ENCODE measurements at places on chromosomes 4 and X. TPM values are rescaled to one million over a fixed set of nuclear protein-coding genes. Genes with fewer than 3 reads are reported as not detected.
A peak's percentile ranks its signal among the peaks of the same experiment; 100 is the strongest.

DNA sequence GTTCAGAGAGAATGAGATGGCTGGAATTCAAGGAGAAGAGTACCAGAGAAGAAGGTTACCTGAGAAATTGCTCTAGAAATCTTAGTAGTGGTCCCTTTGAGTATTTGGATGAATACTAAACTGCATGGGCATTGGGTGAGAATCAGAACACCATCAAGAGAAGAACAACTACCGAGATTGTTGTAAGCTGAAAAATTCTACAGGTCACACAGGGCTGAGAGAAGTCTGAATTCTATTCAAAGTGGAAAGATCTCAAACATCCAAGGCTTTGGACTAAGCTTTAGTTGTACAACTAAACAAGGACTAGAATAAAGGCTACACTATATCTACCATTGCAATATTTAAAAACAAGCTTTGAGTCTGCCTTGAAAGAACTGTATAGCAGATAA is 40.8 kb downstream of the LRBA start:
- DNase-seq, result no peak

DNA sequence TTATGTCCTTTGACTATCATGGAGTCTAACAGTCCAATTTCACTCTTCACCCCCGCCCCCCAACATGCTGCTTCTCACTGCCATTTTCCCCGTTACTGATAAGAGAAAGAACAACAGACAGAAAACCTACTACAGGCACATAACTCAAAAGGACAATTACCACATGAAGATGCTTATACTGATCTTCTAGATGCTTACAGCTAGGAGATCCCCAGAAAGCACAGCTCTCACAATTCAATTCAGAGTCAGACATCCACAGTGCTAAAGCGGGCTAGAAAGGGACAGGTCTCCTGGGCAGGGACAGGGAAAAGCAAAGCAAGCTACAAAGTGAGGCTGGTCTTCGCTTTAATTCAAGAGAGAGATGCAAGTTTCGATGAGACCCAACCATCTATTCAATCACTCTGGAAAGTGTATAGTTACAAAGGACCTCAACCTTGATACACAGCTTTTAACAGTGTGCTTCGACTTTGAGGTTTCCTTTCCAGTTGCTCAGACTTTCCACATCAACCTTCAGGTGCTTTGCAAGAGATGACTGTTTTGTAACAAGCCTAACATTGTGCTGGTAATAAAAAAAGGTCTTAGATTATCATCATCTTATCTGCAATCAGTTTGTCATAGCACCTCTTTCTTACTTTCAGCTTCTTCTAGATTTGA is 60.9 kb downstream of the LEF1 start:
- no peak for DNase-seq

DNA sequence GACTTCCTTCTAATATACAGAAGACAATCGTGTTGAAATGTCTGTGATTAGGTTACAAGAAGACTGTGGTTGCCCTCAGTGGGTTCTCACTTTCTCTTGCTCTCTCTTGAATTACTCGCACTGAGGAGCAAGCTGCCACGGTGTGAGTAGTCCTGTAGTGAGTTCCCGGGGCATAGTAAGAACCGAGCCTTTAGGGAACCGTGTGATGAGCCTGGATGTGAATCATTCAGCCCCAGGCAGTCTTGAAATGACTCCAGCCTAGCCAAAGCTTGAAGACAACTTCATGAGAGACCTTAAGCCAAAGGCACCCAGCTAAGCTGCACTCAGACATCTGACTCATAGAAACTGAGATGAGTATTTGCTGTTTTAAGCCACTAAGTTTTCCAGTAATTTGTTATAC is 292.7 kb downstream of the SPOCK3 start:
- peak; percentile 83 for DNase-seq

DNA sequence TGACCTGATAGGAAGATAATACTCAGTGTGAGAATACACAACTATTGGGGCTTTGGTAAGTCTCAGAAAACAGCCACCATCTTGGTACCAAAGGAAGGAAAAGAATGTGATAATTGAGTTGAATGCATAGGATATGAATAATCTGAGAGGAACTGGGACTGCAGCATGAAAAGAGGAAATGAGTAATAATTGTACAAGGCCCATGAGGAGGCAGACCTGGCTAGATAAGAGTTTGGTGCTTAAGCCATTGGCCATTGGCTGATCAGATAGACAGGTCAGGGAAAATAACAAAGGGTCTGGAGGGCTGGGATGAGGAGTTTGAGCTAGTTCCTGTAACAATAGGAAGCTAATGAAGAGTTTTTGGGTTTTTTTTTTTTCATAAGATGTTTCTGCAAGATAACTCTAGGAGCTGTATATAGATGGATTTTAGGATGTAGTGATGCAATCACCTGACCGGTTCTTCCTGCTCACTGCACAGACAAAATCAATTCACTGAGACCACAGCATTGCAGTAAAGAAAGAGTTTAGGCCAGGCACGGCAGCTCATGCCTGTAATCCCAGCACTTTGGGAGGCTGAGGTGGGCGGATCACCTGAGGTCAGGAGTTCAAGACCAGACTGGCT is 5.3 kb upstream of the TRMT2B start:
- DNase-seq, result peak; percentile 90

- no peak for DNase-seq
Observed at GRCh38 chr4:109125084-109125483, 177.4 kb downstream of the COL25A1 start.

AWAT2 gene
- 0.23 TPM for total RNA-seq

DNA sequence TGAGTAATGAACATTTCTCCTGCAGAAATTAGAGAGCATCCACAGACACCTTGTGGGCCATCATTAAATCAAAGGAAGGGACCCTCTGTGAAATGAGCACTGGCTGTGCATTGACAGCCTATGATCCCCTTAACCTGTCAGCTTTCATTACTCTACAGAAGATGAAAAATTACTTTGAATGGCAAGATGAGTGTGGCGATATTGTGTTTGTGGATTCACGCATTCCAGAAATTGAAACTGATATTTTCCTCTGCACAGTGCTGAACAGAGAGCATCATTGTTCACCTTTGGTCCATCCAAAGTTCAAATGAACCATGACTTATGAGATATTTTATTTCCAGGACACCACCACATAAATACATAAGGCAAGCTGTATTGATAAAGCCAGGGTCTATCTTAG is 374.8 kb upstream of the ANXA10 start:
- no peak for DNase-seq

XAGE1A gene
- 2.2 TPM for total RNA-seq
